ENCODE measurements at places on chromosomes 2 and 18.

DNA sequence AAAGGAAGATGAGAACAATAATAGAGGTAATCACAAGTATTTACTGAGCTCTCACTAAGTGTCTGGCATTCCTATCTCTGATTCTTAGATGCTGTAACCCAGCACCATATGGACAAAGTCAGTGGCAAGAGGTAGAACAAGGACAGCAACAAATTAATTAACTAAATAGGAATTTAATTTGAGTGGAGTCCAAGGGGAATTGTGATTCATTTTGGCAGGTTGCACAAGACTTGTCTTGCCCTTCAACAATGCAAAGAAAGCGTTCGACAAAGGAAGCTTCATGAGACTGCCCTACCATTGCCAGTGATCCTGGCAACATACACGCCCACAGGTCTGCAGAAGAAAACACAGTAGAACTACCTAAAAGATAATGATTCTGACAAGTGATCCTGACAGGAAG lies 221.6 kb downstream of the RBM43 start:
- no peak for DNase-seq

DNA sequence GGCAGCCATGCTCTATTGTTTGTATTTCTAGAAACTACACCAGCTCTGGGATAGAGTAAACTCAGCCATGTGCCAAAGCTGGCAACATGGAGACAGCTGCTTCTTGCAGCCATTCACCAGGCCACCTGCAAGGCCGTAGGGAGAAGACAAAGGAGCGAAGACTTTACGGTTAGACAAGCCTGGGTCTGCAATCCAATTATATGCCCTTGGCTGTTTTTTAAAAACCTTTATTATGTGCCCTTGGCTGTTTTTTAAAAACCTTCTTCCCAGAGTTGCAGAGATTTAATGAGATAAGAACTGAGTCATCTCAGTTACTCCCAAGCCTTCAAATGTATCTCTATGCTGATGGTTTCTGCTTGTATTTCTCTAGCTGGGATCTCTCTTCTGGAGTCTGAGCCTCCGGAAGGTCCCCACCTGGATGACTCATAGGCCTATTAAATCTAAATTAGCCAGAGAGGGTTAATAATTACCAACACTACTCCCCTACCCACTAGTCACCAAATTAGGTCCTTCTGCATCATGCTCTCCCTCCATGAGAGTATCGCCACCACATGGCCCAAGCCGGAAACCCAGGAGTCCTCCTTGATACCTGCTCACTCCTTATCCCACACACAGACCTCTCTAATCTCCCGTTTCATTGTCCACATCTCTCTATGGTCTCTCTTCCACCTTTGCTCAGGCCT lies 17.5 kb upstream of the DPP4 start:
- DNase-seq: no peak

DNA sequence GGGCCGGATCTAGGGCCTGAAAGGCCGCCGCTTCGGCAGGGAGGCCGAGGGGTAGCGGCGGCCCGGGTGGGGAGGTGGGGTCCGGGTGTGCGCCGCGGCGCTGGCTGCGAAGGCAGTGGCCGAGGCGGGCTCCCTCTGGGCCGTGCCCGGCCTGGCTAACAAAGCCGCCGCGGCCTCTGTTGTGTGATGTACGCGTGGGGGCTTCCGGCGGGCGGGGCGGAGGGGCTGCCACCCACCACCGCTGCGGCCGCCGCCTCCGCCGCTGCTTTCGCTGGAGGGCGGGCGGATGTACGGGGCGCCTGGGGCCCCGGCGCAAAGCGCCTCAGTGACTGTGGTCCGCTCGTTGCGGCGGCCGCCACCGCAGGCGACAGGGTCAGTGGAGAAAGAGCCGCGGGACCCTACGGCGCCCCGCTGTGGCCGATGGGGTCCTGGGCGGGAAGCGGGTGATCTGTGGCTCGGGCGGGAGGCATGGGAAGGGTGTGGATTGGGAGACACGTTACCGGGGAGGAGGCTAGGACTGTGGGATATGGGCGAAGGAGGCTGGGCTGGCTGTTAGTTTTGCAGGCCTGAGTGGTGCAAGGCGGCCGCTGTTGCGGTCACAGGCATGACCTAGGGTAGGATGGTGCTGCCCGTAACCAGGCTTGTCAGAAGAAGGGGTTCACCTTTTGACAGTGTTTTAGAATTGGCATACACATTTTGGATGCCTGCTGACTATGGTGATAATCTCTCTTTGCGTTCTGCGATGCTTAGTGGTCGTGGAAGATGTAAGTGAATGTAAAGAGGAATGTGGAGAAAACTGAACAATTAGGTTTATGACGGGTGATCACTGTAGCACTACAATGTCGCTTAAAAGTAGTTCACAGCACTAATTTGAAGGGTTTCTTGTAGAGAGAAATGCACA lies 662 bp downstream of the BZW1 start:
- DNase-seq: peak; percentile 61

- DNase-seq: peak; percentile 8
Measured at GRCh38 chr2:39069136-39069515, 51.7 kb downstream of the SOS1 start.

- peak; percentile 13 for DNase-seq
Measured at GRCh38 chr2:29013057-29013780, 32.1 kb downstream of the TOGARAM2 start.

- DNase-seq: peak; percentile 45
Measured at GRCh38 chr2:86372641-86373502, 35.4 kb upstream of the REEP1 start.

DNA sequence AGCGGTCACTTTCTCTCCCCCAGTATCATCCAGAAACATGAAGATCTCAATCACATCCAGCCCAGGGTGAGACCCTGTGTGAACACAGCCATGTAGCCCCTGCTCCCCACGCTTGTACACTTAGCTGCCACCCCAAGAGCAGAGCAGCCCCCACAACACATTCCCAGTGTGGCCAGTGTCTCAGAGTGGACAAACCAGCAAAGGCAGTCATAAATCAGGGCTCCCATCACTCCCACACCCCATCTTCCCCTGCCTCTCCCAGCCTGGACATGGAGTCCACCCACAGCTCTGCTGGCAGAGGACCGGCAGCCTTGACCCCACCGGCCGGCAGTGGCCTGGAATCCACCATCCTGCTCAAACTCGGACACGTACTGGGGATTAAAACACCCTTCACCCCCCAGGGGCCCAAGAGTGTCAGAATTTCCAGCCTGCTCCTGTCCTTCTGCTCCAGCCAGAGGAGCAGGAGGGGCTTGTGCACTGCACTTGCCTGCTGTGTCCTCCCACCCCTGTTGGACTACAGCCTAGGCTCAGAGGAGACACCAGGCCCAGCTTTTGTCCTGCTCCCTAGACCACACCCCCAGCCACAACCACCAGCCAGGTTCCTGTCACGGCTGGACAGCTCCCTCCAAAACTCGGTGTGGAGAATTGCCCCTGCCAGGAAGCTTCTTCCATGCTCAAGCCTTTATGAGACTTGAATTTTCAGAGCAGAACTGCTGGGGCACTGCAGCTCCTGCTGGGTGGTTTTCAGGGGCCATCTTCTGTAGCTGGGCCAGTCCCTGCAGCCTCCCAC lies 206.1 kb downstream of the SMAD2 start:
- no peak for DNase-seq

- peak; percentile 75 for DNase-seq
Measured at GRCh38 chr2:242060212-242060835, 190.8 kb downstream of the RTP5 start.

DNA sequence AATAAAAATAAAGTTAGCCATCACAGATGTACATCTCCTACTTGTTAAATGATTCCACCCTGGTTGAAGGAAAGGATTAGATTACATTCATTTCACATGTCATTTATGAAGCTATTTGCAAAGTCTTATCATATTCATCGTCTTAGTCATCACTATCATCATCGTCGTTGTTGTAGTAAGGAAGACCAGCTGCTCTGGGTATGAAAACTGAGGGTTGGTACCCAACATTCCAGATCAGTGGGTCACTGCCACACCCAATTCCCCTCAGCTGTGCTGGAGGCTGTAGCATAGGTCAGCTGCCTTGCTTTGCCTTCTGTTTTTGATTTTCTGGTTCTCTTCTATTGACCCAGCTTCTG lies 20.9 kb upstream of the CCBE1 start:
- peak; percentile 96 for DNase-seq

DNA sequence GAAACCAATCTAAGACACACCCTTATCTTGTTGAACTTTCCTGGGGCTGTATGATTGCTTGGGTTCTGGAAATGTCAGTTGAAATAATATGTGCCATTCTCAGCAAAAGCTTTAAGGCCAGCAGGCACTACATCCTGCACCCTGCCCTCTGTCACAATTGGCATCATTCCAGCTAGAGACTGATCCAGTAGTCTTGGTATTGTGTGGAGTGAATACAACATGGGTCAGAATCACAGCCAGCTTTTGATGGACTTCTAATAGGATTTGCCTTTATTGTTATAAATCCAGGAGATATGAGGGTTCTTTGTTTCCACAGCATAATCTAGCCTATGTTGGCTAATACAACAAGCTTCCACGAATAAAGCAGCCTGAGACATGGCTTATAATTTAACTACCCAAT lies 617.0 kb upstream of the CDH2 start:
- DNase-seq: peak; percentile 52

- DNase-seq: no peak
Measured at GRCh38 chr2:147689220-147689909, 155.5 kb upstream of the ACVR2A start.

- DNase-seq: no peak
Measured at GRCh38 chr18:48752478-48752877, 198.3 kb downstream of the SMAD7 start.

GRCh38 chr2:219622472-219622871 lies 5.0 kb upstream of the SLC4A3 start:
- DNase-seq: peak; percentile 9

DNA sequence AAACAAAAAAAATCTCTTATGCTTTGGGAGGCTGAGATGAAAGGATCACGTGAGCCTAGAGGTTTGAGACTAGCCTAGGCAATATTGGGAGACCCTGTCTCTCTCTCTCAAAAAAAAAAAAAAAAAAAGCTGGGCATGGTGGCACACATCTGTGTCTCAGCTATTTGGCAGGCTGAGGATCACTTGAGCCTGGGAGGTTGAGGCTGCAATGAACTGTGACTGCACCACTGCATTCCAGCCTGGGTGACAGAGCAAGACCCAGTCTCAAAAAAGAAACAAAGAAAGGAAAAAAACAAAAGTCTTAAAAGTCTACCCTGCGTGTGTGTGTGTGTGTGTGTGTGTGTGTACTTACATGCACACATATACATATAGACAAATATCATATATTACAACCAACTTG lies 25.3 kb upstream of the OR6B3 start:
- DNase-seq: no peak

DNA sequence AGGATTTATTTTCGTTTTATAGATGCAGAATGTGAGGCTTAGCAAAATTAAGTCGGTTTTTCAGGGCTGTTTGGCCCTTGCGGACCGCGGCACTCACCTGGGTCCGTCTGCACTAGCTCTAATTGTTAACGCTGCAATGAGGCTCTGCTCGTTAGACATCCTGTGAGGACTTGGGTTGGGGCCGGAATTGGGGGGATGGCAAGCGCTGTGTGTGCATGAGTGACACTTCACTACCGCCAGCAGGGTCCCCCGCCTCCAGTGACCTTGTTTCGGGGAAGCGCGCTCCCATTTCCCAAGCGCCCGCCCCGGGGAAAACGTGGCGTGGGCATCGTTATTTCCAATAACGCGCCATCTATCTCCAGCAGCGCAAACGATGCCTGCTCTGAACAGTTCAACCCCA lies 54.2 kb downstream of the KCNG2 start:
- DNase-seq: no peak

DNA sequence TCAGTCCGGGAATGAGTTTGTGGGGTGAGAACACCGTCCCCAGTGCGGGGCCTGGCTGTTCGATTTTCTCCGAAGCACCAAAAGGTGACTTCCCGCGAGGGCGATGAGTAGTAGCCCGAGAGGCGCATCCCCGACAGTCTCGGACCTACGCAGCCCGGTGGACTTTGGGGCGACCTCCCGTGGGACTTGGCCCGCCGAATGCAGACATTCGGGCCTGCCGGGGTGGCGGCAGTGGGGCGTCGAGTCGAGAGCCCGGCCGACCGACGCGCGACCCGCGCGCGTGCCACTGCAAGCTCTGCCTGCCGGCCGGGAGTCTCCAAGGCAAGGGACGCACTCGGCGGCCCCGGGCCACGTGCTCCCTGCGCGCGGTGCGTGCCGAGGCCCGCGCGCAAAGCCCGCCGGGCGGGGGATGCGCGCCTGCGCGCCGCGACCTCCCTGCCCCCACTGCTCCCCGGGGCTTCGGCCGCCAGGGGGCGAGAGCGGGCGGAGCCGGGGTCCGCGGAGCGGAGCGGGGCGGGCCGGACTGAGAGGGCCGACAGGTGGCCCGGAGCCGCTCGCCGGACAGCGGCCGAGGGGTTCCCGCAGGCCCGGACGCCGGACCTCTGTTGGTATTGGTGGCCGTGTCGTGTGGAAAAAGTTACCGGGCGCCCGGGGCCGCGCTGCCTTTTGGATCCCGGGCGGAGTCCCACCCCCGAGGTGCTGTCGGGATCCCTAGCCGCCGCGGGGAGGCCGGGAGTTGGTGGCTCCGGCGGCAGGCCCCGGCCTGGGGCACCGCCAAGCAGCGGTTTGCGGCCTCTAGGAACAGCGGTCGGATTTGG lies 1.9 kb downstream of the PTMA start:
- peak; percentile 75 for DNase-seq

DNA sequence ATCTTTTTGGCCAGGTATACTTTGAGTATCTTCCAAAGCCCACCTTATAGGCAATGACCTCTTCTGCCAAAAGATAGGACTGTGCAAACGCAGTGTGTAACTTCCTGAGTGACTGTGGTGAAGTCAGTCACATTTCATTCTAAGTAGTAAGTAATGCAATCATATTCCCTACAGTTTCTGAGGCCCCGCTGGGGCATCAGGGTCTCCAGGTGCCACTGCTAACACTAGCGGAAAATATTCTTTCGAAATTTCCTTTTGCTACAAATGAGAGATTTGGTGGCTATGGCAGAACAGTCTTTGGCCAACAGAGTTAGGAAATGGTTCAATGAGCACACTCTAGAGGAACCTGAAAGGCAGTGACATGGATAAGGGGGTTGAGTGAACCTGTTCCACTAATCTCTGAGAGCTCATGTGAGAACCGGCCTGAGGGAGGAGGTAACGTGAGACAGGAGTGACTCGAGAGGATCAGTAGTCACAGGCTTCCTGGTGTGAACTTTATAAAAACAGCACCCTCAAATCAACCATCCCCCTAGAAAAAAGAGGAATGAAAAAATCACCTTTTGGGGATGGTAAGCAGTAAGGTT lies 102.6 kb upstream of the LPIN2 start:
- no peak for DNase-seq

DNA sequence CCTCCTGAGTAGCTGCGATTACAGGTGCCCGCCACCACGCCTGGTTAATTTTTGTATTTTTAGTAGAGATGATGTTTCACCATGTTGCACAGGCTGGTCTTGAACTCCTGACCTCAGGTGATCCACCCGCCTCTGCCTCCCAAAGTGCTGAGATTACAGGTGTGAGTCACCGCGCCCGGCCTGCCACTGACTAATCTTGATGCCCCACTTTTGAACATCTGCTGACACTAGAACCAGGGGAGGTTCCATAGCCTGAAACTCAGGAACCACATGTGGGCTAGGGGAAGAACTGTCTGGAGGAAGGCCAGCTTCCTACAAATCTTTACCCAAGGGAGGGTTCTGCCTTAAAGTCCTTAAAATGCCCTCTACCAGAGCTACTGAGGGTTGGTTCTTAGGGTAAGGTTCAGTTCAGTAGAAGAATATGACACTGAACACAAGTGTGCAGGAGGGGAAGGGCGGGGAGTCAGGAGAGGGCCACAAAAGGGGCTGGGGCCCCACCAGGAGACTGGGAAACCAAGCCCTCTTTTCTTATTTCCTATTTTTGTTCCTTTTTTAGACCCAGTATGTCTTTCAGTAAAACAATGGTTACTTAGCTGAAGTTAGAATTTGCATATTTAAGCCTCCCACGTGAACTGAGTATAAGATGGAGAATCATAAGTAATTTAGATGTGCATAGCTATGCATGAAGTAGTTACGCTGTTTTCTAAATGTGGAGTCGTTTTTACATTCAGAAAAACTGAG lies 6.3 kb upstream of the RAB31 start:
- no peak for DNase-seq

GRCh38 chr18:1092228-1092627 lies 187.6 kb downstream of the ADCYAP1 start:
- DNase-seq: peak; percentile 8

Data from fibroblast of the aortic adventitia (primary cell).